CD8-positive, alpha-beta memory T cell (primary cell): ENCODE measurements at places on chromosomes 1 and 21.

DNA sequence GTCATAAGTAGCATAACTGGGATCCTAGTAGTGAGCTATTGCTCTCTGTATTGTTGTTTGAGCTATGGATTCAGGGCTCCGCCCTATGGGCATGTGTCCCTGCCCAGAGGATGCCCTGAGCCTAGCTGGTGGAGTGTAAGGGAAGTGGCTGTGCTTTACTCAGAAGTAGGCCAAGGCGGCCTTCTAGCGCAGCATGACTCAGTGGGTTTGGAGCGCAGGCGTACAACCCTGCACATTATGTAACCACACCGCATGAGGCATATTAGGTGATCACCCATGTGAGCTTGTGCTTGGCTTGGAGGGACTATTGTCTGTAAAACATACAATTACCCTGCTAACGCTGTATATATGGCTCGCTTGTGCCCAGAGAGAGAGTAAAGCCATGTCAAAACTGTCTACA, 11.1 kb upstream of the UBE2U start:
- no peak for DNase-seq

- DNase-seq, result no peak
Measured at GRCh38 chr1:175508320-175509110, 234.9 kb downstream of the TNR start.

- no peak for DNase-seq
Measured at GRCh38 chr1:26064553-26064952, 2.9 kb downstream of the TRIM63 start.

GRCh38 chr1:63904826-63905225, 131.0 kb downstream of the ROR1 start:
- DNase-seq, result no peak

- no peak for DNase-seq
Measured at GRCh38 chr1:230696722-230697437, 17.0 kb downstream of the AGT start.

DNA sequence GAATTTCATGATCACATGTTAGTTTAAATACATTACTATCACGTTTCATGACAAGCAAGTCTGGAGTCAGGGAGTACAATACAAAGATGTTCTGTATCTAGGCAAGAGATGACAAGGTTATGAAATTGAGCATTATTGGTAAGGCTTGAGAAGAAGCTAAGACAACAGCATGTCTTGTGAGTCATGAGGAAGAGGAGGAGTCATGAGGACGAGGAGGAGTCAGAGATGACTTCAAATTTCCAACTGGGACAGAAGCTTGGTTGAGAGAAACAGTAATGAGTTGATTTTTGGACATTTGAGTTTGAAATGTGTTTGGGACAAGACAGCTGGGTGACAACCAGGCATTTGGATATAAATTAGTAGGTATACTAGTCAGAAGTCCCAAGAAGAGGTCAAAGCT, 4.3 kb upstream of the UBE2U start:
- DNase-seq, result no peak

DNA sequence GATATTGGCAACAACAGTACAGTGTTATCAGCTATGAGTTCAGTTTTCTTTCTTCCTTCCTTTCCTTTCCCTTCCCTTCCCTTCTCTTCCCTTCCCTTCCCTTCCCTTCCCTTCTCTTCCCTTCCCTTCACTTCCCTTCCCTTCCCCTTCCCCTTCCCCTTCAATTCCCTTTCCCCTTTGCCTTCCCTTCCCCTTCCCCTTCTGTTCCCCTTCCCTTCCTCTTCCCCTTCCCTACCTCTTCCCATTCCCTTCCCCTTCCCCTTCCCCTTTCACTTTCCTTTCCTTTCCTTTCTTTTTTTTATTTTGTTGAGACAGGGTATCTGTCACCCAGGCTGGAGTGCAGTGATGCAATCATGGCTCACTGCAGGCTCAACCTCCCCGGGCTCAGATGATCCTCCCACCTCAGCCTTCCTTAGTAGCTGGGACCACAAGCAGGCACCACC, 72.3 kb upstream of the CAPZB start:
- no peak for DNase-seq

DNA sequence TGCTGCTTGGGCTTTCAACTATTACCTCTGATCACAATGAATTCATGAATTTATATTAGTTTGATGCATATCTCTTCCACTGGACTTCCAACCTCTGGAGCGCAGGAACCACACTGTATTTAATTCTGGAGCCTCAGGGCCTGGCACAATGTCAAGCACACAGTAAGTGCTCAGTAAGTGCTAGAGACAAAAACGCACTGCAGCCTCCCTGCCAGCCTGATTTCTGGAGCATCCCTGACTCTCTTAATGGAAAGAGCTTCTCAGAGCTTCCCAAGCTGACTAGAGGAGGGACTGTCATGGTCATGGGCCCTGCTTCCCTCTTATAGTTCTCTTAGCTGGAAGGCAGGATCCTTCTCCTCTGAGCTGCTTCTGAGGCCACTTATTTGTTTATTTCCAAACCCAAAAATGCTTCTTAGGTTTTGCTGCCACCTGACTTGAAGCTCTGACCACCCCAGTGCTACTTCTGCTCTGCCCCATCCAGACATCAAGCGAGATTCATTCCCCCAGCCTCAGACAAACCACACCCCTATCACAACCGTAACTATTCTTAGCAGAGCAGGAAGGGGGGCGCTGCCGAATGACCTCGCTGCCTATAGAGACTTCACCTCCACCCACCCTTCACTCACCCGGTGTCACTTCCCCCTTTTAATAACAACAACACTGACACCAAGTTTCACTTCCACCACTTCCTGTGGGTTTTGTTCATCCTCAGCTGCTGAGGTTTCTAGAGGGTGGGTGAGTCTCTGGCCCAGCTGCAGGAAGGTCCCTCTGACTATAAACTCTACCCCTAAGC, 33.6 kb downstream of the NUAK2 start:
- peak; percentile 72 for DNase-seq

DNA sequence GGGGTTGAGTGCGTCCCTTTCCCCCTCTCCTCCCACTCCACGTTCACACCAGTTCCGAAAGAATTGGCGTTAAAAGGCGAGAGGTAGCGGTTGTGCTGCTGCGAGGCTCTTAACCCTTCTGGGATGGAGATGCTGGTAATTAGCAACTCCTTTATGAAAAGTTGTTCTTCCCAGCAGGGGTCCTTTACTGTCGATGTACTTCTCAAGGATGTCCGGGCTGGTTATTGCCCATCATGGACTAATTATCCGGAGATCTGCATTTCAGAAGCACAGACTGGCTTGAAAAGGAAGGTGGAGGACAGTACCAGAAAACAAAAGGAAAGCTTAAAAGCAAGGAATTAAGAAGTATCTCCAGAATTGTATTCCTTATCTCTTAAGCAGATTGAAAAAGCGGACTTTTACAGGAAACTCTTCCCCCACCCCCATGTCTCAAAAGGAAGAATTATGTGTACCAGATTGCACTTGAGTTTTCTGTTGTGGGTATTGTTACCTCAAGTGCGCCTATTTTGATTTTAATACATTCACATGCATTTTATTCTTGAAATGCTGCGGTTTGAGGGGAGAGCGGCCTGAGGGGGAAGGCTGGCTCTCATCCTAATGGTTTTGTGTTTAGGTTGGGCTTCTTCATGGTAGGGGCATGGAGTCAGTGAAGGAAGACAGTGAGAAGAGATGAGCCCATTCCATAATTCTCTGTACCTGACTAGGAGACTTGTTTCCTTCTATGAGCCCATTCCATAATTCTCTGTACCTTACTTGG, 1.5 kb downstream of the AK4 start:
- DNase-seq, result no peak

- DNase-seq, result peak; percentile 64
Measured at GRCh38 chr21:45482899-45483821, 59.1 kb downstream of the SLC19A1 start.

GRCh38 chr1:88186911-88187310, 497.2 kb upstream of the PKN2 start:
- no peak for DNase-seq

DNA sequence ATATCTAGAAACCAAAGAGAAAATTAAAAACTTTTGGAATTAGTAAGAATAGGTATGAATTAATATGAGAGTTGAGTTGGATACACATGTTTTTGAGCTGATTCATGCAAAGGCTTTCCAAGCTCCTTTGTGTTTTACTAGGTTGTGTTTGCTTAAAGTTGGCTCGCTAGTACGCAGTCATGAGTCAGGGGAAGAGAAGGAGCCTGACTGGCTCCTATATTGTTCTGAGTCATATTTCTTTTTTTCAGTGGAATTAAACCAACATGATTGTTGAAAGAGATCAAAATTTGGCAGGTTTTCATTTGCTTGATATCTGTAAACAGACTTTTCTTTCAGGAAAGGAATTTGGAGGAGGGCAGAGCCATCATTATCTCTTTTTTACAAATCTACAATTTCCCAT, 66.7 kb downstream of the MAGI3 start:
- DNase-seq, result no peak

DNA sequence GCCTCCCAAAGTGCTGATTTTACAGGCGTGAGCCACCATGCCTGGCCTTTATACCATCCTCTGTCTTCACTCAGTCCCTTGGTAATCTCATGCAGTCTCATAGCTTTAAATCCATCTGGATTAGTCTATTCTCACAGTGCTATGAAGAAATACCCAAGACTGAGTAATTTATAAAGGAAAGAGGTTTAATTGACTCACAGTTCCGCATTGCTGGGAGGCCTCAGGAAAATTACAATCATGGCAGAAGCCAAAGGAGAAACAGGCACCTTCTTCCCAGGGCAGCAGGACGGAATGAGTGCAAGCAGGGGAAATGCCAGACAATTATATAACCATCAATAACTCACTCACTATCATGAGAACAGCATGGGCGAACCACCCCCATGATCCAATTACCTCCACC, 49.1 kb upstream of the CPLANE2 start:
- no peak for DNase-seq

DNA sequence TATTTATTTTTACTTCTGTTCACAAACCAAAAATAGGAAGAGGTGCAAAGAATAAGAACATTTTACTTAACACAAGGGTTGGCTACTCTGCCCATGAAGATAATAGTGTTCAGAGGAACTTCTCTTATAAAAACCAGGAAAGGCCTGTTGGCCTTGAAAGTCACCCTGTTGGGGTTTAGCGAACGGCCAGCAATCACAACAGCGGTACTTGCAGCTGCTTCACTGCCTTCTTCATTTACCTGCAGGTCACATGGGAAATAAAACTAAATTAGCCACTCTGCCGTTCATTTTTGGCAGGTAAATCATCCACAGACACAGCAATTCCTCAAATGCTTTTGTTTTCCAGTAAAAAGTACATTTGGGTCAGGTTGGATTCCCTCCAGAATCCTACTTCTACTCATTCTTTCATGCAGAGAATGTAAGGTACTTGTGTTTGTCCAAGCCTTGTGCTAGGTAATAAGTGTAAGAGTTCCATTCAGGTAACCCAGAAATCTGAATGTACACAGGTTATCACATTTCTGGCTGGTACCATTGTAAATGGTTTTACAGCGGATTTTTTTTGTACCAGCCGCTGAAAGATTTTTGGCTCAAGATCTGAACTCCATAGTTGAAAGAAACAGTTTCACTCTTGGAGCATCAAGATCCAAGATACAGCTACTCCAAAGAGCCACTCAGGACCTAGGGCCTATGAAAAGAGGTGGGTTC, 13.1 kb downstream of the SERPINC1 start:
- DNase-seq, result no peak

GRCh38 chr1:10101929-10102328, 69.2 kb downstream of the UBE4B start:
- no peak for DNase-seq

- no peak for DNase-seq
Measured at GRCh38 chr21:26140164-26140579, 30.4 kb downstream of the APP start.

DNA sequence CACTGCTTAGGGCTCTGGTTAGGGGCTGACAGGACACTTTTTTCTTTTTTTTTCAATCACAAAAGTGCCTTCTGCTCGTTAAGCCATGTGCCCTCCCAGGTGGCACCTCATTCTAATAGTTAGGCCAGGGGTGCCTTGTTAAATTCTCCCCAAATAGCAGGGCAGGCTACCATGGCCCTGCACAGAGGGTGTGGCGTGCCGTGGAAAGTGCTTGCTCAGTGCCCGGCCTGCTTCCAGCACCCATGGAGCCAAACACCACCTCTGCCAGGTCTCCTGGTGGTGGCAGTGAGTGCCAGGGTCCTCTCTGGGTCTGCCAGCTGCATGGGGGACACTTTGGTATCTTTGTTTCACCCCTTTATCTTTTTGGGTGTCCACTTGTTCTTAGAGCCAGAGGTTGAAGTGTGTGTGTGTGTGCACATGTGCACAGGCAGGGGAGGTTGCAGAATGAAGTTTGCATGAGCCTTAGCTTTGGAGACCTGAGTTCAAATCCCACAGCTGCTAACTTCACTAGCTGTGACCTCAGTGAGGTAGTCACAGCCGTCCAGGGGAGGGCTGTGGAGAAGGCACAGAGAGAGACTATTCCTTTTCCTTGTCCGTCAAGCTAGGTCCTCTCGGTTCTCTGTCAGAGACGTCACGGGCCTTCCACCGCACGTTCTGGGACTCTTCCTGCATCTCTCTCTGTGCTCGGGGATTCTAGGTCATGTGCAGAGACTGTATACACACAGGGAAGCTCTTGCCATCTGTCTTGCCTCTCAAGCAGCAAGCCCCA, 39.9 kb upstream of the CSF3R start:
- no peak for DNase-seq

- DNase-seq, result no peak
Measured at GRCh38 chr1:114831276-114831994, 23.2 kb upstream of the SYCP1 start.

DNA sequence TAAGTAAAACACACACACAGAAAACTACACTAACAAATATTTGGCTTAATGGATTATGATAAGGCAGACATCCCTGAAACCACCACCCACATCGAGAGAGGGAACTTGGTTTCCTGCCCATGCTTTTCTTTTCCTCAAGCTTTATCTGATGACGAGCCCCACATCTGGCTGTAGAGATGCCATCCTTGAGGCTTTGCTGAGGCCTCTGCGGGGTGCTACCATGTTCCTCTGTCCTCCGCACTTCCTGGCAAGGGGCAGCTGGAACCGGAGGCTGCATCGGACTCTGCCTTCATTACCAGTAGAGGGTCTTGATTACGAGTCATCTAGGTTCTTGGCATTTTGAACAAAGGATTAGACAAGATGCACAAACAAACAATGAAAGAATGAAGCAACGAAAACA, 21.7 kb upstream of the C1orf174 start:
- DNase-seq, result no peak

- DNase-seq, result no peak
Measured at GRCh38 chr1:244957122-244957521, 92.8 kb upstream of the HNRNPU start.

GRCh38 chr1:153805042-153805745, 30.0 kb downstream of the SLC27A3 start:
- DNase-seq, result peak; percentile 91
